AG04449 (cell line): ENCODE measurements at places on chromosomes 1 and 21.

GRCh38 chr1:112312315-112312714 is 83.7 kb upstream of the CTTNBP2NL start:
- DNase-seq = no peak

- DNase-seq = no peak
Observed at GRCh38 chr21:45950740-45951515, 30.6 kb upstream of the COL6A1 start.

DNA sequence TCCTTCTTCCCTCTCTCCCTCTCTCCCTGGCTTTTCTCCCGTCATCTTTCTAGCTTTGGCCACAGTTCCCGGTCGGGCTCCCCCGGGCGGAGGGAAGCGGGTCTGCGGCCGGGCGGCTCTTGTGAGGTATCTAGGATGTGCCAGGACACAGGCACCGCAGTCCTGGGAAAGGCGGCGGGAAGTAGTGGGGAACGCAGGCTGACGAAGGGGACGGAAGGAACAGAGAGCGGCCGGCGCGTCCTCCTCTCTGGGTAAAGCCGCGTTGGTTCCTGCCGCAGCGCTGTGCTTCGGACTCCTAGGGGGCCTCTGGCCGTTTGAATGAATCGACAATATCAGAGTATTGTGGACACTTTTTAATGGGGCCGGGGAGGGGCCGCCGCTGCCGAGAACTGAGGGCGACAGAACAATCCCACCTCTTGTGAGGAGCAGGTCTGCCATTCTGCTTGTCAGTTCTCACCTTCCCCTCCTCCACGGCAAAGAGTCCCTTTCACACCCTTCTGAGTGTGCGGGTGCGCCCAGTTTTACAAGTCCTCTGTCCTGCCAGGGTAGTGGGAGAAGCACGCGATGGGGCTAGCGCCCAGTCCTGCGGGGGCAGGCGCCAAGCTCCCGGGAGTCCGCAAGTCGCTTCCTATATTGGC is 1.2 kb upstream of the LHX9 start:
- no peak for DNase-seq

DNA sequence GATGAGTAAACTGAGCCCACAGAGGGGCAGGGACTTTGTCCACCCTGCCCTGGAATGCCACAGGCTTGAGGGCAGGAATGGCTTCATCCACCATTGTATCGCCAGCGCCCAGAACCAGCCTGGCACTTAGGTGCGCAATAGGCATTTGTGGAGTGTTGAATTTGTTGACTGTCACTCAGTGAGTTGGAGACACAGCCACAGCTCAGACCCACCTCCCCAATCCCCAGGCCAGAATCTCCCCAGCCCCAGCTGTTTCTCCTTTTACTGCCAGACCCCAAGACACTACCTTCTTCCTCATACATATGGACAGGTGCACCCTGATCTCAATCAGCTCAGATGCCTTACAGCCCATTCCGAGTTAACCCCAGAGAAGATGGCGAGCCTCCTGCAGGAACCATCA is 674.5 kb downstream of the MATN1 start:
- no peak for DNase-seq

DNA sequence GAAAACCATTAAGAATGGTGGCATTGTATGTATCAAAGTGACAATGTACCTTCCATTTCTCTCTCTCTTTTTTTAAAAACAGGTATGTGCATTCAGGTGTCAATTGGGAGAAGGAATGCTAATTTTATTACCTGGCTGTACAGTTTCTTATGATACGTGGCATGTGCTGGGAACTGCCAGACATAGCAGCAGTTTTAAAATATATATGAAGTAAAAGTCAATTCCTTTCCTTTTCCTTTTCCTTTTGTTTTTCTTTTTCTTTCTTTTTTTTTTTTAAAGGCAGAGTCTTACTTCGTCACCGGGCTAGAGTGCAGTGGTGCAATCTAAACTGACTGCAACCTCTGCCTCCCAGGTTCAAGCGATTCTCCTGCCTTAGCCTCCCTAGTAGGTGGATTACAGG is 37.0 kb downstream of the SPEN start:
- DNase-seq = no peak

DNA sequence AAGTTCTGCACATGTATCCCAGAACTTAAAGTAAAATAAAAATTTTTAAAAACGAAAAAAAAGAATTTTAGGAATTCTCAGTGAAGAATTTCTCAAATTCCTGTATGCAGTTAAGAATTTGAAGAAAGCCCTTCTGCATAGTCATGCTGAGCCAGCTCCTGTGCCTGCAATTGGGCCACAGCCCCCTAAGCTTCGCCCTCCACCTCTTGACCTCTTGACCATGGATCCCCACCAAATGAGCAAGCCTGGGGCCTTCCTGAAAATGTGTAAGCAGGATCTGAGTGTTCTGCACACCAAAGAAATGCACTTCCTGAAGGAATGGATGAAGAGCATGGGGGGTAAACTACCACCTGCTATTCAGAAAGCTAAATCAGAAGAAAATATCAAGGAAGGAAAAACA is 52.0 kb downstream of the NBPF6 start:
- no peak for DNase-seq

DNA sequence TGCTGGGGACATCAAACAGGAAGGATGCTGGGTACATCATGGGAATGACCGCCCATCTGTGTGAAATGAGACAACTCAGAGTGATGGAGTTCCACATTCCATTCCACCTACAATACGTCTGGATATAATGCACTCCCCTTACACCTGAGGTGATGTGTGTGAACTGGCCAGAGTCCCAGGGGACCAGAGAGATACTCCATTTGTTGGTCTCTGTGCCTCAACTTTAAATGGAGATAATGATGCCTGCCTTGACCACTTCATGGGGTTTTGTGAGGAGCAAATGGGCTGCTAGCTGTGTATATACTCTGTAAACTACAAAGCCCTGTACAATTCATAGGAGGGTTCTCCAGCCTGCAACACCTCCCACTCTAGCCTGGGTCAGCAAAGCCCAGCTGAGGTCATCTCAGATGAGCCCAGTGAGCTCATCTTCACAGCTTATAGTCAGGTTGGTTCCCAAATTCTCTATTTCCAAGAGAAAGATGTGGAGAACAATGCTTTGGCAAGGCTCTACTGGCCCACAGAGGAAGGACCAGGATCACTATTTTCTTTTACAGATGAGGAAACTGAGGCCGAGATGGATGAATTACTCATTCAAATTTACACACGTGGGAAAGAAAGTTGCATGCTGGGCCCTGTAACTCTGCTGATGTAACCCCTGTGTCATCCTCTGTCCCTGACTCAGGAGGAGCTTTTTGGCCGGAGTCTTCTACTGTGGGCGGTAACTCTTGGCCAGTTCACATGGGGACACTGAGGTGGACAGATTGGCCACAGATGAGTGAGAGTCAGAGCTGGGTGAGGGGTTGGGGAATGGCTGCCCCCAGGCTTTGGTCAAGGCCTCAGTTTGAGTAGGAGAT is 105.6 kb upstream of the GCLM start:
- DNase-seq = no peak

- no peak for DNase-seq
Observed at GRCh38 chr1:172473302-172473701, 29.4 kb upstream of the PIGC start.

DNA sequence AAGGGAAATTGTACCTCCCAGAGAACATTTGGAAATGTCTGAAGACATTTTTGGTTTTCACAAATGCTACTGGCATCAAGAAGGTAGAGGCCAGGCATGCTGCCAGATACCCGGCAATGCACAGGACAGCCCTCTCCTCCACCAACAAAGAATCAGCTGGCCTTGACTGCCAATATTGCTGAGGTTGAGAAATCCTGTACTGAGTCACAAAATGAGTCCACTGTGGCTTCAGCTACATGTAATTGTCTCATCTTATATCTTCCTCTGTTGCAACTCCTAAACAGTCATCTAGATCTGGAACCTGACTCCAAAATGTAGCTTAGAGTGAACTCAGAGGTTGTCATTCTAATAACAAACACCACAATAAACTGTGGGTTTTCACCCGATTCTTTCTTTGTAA is 327.5 kb upstream of the POGK start:
- no peak for DNase-seq

DNA sequence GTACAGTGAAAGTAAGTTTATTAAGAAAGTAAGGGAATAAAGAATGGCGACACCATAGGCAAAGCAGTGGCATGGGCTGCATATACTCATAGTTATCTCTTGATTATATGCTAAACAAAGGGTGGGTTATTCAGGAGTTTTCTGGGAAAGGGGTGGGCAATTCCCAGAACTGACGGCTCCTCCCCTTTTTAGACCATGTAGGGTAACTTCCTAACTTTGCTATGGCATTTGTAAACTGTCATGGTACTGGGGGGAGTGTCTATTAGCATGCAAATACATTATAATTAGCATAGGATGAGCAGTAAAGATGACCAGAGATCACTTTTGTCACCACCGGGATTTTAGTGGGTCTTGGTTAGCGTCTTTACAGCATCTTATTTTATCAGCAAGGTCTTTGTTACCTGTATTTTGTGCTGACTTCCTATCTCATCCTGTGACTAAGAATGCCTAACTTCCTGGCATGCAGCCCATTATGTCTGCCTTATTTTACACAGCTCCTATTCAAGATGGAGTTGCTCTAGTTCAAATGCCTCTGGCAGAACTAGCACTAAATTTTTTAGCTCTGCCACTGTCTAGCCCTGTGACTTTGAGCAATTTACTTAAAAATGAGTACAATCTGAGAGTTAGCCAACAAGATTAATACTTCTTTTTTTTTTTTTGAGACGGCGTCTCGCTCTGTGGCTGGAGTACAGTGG is 110.3 kb upstream of the PALMD start:
- no peak for DNase-seq

DNA sequence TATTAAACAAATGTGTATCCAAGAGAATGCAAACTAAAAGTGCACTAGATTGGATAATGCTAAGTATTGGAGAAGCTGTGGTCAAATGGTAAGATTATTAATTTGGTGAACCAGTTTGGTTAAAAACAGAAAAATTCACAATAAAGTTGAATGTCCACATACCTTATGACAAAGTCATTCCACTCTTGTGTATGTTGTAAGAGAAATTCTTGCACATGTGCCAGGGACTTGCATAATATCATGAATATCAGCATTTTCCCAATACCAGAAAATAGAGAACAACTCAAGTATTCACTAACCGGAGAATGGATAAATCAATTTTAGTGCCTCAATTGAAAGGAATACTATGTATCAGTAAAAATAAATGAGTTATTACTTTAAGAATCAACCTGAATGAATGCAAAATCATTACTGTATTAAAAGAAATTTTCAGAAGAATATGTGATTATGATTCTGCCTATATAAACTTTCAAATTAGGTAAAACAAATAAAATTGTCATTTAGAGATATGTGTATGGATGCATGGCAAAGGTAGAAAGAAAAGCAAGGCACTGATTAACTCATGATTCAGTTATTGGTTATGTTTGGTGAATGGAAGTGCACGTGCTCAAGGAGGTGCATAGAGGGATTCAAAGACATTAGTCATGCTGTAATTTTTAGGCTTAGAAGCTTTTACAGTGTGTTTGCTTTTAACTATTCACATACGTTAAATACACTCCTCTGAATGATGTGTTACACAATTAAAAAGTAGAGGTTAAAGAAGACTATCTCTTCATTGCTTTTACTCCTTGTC is 217.4 kb upstream of the KCNK2 start:
- DNase-seq = no peak

DNA sequence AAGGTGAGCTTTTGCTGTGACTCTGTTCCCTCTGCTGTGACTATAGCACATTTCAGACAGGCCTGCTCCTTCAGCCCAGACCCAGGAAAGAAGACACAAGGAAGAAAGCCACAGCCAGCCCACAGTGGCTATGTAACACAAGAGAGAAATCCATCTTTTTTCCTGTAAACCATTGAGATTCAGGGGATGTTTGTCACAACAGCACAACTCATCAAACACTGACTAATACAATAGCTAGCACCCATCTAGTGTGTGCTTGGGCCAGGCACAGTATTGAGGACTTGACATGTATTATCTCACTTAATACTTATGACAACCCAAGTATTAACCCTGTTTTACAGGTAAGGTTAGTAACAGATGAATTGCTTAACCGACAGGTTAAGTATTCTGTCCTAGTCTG is 29.8 kb downstream of the TAS1R2 start:
- no peak for DNase-seq

DNA sequence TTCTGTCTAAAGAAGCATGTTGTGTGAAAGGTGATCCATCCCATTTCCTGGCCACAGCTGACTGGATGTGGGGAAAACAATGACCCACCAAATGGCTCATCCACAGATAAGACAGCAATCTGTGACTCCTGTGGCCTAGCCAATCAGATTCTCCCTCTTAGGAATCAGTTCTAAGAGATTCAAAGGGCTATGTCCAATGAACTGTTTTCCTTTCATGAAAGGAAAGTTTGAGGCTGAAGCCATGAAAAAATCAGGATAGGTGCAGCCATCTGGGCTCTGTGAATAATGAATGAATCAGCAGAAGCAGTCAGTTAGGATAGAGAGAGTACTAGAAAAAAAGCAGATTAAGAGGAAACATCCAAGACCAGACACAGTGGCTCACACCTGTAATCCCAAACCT is 164.7 kb downstream of the NRIP1 start:
- DNase-seq = no peak

DNA sequence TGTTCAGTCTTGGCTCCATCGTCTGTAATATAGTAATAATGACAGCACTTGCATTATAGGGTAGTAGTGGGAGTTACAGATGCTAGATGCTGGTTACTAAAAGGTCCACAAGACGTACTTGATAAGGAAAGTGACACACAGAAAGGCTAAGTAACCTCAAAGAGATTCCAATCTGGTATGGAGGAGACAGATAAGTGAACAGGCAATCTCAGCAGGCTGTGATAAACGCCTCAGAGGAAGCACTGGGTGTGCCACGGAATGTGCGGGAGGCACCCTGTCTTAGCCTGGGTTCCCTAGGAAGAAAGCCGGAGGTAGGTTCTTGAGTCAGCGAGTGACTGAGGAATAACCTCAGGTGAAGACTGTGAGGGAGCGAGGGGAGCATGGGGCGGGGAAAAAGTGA is 4.6 kb upstream of the CTPS1 start:
- no peak for DNase-seq

DNA sequence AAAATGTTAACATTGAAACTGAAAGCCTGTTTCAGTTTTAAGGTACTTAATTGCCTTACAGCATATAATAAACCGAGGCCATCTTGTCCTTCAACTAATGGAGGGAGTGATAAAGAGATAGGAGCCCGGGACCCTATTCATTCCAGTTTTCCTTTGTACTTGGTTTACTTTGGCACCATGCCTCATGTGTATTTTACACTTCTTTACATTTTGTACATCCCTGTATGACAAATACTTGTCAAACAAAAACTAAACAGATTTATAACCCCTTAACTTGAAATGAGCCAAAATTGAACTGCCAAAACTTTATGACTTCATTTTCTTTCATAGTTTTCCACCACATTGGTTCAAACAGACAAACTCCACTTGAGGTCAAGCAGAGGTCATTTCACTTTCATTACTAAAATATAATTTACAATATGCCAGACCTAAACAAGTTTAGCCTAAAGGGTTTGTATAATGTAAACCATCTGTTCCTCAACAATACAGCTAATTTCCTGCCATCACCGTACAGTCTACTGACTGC is 30.9 kb upstream of the UBE2U start:
- DNase-seq = no peak

DNA sequence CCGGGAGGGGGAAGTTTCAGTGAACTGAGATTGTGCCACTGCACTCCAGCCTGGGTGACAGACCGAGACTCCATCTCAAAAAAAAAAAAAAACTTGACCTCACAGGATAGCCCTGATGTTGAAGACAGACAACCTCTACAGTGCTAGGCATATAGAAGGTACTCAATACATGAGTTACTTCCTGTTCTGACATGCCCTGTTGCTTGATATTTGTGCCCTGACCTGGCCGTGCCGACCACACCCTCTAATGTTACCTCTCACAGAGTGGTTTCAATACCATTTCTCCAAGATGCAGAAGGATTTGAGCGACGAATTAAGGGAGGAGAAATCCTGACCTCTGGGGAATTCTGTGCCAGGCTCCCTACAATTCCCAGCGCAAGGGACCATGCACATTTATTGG is 5.2 kb downstream of the PTAFR start:
- no peak for DNase-seq
